ENCODE measurements at places on chromosomes 16 and 17.

GRCh38 chr17:58369214-58370031 is 17.4 kb upstream of the SUPT4H1 start:
- DNase-seq: no peak

GRCh38 chr16:48054881-48055601 is 100.8 kb downstream of the ABCC12 start:
- peak; percentile 52 for DNase-seq

- DNase-seq: no peak
Measured at GRCh38 chr17:82800885-82801284, 38.9 kb downstream of the ZNF750 start.

DNA sequence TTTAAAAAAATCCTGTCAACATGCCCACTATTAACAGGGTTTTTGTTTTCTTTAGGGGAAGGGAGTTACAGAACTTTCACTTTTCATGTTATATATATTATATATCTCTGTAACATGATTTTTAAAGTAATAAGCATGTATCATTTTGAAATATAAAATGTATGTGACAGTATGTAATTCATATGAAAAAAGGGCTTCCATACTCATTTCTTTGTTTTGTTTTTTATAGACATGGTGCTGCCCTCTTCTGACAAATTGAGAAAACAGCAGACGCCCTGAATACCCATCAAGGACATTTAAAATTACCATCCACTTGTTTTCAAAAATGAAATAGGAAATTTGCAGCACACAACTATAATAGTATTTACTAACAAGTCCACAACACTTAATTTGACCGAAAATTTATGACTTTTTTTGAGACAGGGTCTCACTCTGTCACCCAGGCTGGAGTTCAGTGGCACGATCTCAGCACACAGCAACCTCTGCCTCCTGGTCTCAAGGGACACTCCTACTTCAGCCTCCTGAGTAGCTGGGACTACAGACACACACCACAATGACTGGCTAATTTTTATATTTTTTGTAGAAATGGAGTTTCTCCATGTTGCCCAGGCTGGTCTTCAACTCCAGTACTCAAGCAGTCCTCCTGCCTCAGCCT is 30.4 kb downstream of the CFDP1 start:
- no peak for DNase-seq

DNA sequence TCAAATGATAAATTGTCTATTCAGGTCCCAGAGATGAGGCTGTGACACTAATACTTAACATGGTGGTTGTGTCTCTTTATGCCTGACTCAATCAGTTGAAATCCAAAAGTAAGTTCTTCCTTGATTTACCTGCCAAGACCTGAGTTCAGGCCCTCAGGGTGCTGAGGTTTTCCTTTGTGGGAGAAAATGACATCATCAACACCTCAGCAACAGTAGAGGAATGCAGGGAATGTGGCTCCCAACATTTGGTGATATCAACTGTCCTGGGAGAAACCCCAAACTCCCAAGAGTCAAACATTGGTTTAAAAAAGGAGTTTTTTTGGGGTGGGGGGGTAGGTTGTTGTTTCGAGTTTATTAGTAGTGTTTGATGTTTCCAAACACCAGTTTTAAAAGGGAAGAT is 14.7 kb downstream of the RNF43 start:
- DNase-seq: no peak

- DNase-seq: no peak
Measured at GRCh38 chr17:33175562-33175961, 117.5 kb downstream of the ASIC2 start.

DNA sequence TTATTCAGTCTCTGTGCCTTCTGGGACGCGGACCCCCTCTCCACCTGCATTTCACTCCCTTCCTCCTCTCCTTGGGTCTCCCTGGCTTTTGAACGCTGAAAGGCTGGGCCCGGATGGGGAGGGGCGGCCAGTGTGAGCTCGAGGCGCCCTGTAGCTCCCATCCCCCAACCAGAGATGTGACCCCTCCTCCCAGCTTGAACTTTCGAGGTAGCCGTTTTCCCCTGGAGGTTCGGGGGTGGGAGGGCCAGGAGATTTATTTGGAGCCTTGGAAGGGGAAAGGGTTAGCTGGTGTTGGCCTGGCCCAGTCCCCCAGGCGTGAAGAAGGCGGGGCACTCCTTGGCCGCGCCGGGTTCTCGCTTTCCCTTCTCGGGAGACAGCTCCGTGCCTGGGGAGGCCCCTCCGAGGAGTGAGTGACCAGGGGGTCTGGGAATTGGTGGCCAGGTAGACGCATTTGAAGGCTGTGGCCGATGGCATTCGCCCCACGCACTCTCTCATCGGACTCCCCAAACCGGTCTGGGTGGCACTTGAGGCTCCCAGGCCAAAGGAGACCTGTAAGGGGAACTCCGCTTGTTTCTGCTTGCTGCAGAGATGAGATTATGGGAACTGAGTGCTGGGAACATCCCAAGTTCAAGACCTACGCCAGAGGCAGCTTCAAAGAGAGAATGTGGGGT is 942 bp downstream of the LDAF1 start:
- DNase-seq: no peak

GRCh38 chr17:81580481-81580880 is 28.3 kb upstream of the FAAP100 start:
- DNase-seq: no peak

- no peak for DNase-seq
Measured at GRCh38 chr17:31148205-31148604, 53.4 kb downstream of the NF1 start.

- DNase-seq: no peak
Measured at GRCh38 chr17:9986754-9987382, 81.8 kb upstream of the RCVRN start.

Data from activated CD8-positive, alpha-beta T cell treated with anti-CD3 and anti-CD28 coated beads, Interleukin-2, amount 10 ng/mL, durations not matched to agents 7 days and 5 days (primary cell).